Osteocyte (in vitro differentiated cells): ENCODE measurements at places on chromosomes 7 and 10. TPM values are rescaled to one million over a fixed set of nuclear protein-coding genes. Genes with fewer than 3 reads are reported as not detected.

DNA sequence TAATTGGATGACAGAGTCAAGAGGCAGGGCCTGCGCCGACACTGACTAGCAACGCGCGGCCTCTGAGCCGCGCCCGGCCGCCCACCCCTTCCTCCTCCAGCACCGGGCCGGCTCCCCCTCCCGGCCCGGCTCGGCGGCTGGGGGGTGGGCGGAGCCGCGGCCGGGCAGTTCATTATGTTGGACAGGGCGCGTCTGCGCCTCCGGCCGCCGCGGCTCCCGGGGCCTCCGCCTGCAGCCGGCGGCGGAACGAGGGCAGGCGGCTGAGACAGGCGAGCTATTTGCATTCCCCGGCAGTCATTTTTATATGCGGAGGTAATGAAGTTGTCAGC is 106.7 kb downstream of the SNX10 start:
- H3K27ac ChIP-seq, result no peak overlapping the region
- DNase-seq, result no peak
- H3K36me3 ChIP-seq, result no peaks in the 10 kb centered on the region

DNA sequence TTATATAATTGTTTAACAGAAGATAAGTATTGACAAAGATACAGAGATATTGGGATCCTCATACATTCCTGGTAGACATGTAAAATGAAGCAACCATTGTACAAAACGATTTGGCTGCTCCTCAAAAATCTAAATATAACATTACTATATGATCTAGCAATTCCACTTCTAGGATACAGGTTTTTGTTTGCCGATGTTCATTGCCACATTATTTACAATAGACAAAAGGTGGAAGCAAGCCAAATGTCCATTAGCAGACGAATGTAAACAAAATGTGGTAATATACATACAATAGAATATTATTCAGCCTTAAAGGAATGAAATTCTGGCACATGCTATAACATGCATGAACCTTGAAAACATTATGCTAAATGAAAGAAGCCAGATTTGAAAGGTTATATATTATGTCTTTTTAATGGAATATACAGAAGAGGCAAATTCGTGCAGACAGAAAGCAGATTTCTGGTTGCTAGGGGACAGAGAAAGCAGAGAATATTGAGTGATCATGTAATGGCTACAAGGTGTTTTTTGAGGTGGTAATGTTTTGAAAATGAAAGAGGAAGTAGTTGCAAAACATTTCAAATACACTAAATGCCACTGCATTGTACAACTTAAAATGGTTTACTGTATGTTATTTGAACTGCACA is 44.9 kb downstream of the POLR1F start:
- no peak for DNase-seq
- H3K27ac ChIP-seq, result no peak overlapping the region
- peaks cover 4% of the 10 kb centered on the region for H3K36me3 ChIP-seq

GRCh38 chr7:77413128-77413527 is 3.0 kb downstream of the GSAP start:
- H3K4me1 ChIP-seq, result peaks cover 42% of the 10 kb centered on the region
- H3K36me3 ChIP-seq, result no peaks in the 10 kb centered on the region
- H3K4me3 ChIP-seq, result no peak overlapping the region
- no peak for DNase-seq
- H3K27me3 ChIP-seq, result no peaks in the 10 kb centered on the region

GRCh38 chr10:61589547-61590243 is 73.0 kb upstream of the CABCOCO1 start:
- no peak overlapping the region for H3K27ac ChIP-seq
- peaks cover 43% of the 10 kb centered on the region for H3K4me1 ChIP-seq
- DNase-seq, result no peak
- H3K4me3 ChIP-seq, result no peak overlapping the region

DNA sequence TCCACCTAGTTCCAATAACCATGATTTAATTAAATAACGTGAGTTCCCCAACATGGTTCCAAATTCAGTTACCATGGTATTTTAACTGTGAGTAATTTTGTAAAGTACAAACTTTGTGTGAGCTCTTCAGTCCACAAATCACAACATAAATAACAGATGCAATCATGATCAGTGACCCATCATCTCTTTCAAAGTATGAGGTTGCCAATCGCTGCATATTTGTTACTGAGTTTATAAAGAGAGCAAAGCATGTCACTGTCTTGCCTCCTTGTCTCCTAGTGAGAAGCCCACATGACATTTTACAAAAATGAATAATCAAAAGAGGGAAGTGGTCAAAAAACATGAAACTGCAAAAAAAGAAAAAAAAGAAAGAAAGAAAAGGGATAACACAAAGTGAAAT is 69.1 kb upstream of the PDSS1 start:
- H3K4me3 ChIP-seq, result no peak overlapping the region
- DNase-seq, result no peak
- no peaks in the 10 kb centered on the region for H3K36me3 ChIP-seq
- H3K27ac ChIP-seq, result no peak overlapping the region
- H3K27me3 ChIP-seq, result peaks cover 30% of the 10 kb centered on the region

Gene WASHC2C
- 62.8 and 70.5 TPM in 2 replicates for total RNA-seq

Gene STEAP1B
- total RNA-seq, result 1.3 and 1.4 TPM in 2 replicates

Gene FFAR4
- not detected in 2 replicates for total RNA-seq

- peaks cover 47% of the 10 kb centered on the region for H3K27me3 ChIP-seq
- H3K36me3 ChIP-seq, result no peaks in the 10 kb centered on the region
- peaks cover 5% of the 10 kb centered on the region for H3K4me1 ChIP-seq
- no peak for DNase-seq
- H3K4me3 ChIP-seq, result no peak overlapping the region
Measured at GRCh38 chr10:16570731-16571130, 49.1 kb upstream of the C1QL3 start.

Gene SLC35G1
- total RNA-seq, result 6.2 and 6.3 TPM in 2 replicates

Gene SLC26A4
- total RNA-seq, result 0.37 and 0.51 TPM in 2 replicates

Gene CCL24
- total RNA-seq, result not detected in 2 replicates

DNA sequence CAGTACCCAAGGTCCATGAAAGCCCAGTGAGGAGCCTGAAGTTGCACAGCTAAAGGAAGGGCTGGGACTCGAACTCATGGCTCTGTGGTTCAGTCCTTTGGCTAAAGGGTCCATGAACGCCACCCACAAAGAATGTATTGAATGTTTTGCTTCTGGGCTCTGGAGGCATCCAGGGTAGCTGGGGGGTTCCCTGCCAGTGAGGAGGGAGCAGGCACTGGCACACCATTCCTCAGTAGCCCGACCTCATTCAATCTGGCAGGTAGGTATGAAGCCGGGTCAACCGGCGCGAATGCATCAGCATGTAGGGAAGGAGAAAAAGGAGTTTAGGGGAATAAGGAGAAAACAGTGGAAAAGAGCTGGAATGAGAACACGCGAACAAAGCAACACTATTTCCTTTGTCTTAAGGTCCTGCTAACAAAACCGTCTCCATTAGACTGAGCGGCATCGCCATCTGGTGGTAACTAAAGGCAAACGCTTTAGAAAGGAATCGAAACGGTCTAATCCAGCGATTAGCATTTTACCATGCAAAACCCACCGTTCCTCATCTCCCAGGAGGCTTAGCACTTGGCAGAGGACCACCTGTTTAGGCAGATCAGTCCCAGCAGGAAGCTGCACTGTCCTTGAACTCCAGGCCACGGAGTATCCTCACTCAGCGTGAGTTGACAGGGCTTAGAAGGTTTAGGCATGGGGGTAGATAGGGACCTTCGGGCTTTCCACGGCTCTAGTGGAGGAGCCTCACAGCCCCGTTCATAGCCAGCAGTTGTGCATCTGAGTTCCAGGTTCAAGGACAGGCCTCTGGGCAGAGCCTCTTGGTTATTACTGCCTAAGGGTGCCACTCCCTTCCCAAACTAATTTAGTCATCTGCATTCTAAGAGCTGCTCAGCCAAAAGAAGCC is 122.8 kb downstream of the UBE2H start:
- peaks cover 29% of the 10 kb centered on the region for H3K36me3 ChIP-seq
- H3K27me3 ChIP-seq, result no peaks in the 10 kb centered on the region
- peak overlapping the region; percentile 96 for H3K27ac ChIP-seq
- peaks cover 66% of the 10 kb centered on the region for H3K4me1 ChIP-seq

DNA sequence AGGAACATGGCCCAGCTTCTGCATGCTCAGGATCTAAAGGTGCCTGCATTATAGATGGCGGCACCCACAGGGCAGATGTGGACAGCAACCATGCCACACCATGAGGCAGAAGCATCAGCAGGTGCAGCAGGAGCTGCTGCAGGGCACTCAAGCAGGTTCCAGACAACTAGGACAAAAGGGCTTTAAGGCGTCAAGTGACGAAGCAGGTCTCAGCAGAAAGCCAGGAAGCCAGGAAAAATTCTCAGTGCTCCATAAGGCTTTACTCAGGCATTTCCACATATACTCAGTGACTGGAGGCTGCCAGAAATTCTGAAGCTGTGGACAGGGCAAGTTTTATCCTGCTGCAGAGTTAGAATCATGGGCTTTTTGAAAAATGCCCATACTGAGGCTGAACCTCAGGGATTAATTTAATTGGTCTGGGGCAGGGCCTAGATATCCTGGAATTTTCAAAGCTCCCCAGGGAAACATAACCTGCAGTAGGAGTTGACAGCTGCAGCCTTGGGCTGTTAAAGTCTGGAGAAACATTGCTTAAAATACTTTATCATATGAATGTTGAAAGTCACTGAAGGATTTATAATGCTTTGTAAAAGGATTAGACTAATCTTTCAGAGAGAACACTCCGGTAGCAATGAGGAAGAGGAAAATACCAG is 68.1 kb upstream of the RNF148 start:
- H3K36me3 ChIP-seq, result no peaks in the 10 kb centered on the region
- no peak overlapping the region for H3K4me3 ChIP-seq
- no peak for DNase-seq
- H3K27ac ChIP-seq, result no peak overlapping the region
- H3K4me1 ChIP-seq, result no peaks in the 10 kb centered on the region

DNA sequence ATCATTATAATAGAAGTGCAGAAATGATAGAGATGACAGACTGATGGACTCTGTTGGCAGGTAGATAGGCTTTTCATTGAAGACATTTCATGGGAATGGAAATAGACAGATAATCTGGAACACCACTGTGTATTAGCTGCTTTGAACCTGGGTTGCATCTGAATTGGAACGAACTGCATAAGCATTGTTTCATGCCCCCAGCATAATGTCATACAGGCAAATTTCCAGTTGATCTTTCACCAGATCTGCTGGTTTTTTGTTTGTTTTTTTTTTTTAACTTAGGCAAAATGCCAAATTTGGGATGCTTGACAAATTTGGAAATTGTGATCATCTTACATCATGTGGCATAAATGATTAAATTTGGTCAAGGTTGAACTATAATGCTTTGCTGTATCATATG is 172.1 kb upstream of the AOAH start:
- H3K36me3 ChIP-seq, result no peaks in the 10 kb centered on the region
- H3K27ac ChIP-seq, result no peak overlapping the region

- H3K4me3 ChIP-seq, result no peak overlapping the region
- H3K4me1 ChIP-seq, result peaks cover 6% of the 10 kb centered on the region
- H3K36me3 ChIP-seq, result no peaks in the 10 kb centered on the region
- no peak for DNase-seq
- H3K27ac ChIP-seq, result no peak overlapping the region
Measured at GRCh38 chr7:38512704-38513103, 118.5 kb downstream of the AMPH start.

DNA sequence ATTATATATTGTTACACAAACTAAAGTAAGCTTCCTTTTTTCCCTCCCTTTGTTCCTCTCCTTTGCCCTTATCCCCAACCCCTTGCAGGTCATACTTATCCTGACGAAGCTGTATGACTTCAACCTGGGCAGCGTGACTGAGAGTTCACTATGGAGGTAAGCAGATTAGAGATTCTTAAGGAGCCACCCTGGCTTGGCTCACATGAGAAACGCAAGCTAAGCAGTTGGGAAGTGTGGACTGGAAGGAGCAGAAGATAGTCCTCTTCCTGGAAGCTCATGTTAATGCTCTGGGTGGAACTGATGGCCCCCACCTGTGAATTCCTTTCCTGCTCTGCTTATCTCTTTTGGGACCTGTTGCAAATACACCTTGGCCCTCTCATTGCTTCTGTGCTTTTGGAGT is 201.6 kb downstream of the SORCS3 start:
- H3K27me3 ChIP-seq, result no peaks in the 10 kb centered on the region
- DNase-seq, result no peak
- no peaks in the 10 kb centered on the region for H3K36me3 ChIP-seq
- H3K27ac ChIP-seq, result no peak overlapping the region
- H3K4me3 ChIP-seq, result no peak overlapping the region

DNA sequence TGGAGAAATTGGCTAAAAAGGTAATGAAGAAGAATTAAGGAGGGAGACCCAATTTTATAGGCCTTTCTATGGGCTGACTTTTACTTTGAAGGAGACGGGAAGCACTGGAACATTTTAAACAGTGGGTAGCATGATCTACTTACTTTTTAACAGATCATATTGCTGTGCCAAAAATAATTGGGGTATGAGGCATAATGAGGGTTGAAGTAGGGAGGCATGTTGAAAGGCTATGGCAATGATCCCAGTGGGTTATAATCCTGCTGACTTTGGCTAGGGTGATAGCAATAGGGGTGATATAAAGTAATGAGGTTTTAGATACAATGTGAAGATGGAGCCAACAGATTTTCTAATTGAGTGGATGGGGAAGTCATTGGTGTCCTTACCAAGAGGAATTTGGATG is 73.2 kb downstream of the GPR37 start:
- DNase-seq, result no peak
- no peaks in the 10 kb centered on the region for H3K4me1 ChIP-seq
- no peak overlapping the region for H3K27ac ChIP-seq
- no peak overlapping the region for H3K4me3 ChIP-seq
- H3K36me3 ChIP-seq, result no peaks in the 10 kb centered on the region

DNA sequence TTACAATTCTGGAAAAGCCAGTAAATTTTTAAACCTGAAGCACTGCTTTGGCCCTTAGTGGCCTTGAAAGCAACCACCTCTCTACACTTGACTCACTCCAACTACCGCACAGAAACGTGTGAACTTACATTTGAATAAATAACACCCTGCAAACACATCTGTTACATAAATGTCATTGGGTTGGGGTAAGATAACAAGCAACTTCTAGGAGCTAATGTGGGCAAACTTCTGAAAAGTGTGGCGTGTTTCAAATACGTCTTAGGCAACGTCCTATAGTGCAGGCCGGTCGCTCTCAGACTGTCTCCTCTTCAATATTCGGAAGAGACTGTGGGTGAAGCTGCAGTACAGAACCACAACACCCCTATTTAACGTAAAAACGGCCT is 474 bp downstream of the ORC5 start:
- H3K4me3 ChIP-seq, result peak overlapping the region; percentile 87
- H3K36me3 ChIP-seq, result peaks cover 8% of the 10 kb centered on the region
- H3K27me3 ChIP-seq, result peaks cover 1% of the 10 kb centered on the region

Gene LAMB1
- total RNA-seq, result 952 and 1,014 TPM in 2 replicates

DNA sequence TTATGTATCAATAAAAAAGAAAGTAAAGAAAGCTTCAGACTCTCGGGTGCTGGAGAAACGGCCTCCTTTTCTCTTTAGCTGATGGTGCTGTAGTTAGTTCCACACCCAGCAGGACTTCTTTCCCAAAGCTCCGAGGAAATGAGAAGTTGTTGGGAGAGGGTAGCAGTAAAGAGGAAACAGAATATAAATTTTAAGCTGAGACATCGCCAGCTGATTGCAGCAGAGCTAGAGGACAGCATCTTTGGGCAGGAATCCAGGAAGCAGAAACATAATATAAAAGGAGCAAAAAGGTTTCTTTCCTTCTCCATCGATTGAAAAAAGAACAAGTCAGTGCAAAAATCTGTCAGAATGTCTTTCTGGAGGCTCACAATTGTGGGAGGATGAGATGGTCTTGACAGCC is 616.9 kb upstream of the FOXK1 start:
- no peak overlapping the region for H3K27ac ChIP-seq
- no peaks in the 10 kb centered on the region for H3K27me3 ChIP-seq
- H3K4me1 ChIP-seq, result no peaks in the 10 kb centered on the region
- H3K36me3 ChIP-seq, result no peaks in the 10 kb centered on the region

GRCh38 chr7:30513762-30514161 is 9.1 kb upstream of the GGCT start:
- H3K27me3 ChIP-seq, result no peaks in the 10 kb centered on the region
- no peak for DNase-seq
- H3K36me3 ChIP-seq, result peaks cover 2% of the 10 kb centered on the region
- H3K27ac ChIP-seq, result no peak overlapping the region

Gene PRPS1L1
- total RNA-seq, result not detected in 2 replicates
